ENCODE measurements at places on chromosomes 12 and 14.

GRCh38 chr14:20197459-20197858 is 6.8 kb downstream of the OR11G2 start:
- DNase-seq = no peak

DNA sequence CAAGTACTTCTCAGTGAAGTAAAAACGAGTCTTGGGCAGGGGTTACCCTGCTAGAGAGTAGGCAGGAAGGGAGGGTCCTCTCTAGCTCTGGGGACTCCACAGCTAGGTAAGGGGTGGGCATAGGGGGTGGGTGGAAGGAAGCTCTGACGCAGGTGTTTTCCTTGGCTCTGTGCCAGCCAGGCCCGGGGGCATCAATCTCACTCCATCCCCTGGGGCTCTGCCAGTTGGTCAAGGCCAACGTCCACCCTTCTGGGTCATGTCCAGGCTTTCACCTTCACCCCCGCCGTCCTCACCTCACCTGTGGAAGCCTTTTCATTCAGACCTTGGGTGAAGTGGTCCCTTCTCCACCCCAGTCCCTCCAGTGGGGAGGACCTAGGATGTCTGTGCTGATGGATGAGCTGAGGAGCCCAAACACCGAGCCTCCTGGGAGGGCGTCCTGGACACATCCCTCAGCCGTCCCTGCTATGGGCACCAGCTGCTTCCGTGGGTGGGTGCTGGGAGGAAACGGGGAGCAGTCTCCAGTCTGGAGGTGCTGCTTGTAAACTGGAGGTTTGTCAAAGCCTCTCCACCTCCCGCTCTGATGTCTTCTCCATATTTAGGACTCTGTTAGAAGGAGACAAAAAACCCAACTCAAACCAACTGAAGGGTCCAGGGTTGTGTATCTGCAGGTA is 71.5 kb upstream of the SFSWAP start:
- no peak for DNase-seq

DNA sequence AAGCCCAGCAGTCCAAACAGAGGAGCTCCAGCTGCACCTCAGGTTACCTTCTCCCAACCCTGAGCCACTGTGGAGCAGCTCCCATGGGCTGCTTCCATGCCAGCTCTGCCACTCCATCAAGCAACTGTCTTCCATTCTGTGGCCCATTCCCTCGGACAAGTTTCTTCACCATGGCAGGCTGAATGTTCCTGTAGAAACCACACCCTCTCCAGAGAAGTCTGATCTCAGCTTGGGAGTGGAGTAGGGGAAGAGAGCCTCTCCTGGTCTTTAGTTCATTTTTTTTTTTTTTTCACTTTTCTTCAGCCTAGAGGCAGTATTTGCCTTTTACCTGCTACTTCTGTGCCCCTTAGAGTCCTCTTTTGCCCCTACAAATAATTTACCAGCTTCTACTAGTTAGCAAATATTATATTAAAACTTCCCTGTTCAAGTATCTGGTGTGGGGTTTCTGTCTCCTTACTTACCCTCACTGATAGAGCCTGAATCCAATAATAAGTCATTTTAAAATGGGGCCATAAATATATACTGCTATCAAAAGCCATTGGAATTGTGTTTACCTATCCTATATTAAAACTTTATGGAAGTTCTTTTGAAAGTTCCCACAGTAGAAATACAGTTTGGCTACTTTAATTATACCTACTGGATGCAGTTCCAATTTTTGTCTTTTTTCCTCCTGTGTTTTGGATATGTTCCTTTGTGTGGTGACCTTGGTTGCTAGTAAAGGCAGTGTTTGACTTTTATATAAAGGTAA is 11.7 kb upstream of the SLC17A8 start:
- no peak for DNase-seq

DNA sequence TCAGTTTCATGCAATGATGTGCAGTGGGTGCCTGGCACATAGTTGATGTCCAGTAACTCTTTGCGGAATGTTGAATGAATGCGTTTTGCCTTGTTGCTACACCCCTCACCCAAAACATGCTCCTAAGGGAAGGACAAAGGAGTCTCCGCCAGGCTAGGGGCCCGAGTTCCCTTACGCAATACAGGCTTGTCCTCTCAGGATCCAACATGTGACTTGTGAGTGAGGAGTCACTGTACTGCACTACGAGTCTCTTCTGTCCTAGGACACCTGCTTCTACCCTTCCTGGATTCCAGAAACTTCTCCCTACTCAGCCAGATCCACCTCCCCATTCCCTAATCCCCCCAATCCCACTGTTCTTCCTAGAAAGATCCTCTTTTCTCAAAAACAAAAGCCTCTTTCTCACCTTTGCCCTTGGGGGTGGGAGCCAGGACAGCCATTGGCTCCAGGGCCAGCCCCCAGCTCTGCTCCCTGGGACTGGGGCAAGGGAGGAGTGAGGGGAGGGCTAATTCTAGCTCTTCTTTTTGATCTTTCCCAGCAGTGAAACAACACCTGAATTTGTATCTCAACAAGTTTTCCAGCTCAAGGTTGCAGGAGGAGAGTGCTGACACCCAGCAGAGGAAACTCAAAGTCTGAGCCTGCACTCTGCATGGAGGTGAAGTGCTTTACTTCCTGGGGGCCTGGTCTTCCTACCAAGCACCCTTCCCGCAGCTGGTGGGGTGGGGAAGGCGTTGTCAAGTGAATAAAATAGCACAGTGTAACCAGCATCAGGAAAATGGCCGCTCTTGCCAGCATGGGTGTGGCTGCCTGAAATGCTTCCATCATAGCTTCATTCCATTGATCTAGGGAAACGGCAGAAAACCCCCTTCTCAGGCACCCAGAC is 3.4 kb upstream of the OTUB2 start:
- no peak for DNase-seq

- DNase-seq = no peak
These were observed 321.4 kb upstream of the SEL1L start for GRCh38 chr14:81855007-81855406.

DNA sequence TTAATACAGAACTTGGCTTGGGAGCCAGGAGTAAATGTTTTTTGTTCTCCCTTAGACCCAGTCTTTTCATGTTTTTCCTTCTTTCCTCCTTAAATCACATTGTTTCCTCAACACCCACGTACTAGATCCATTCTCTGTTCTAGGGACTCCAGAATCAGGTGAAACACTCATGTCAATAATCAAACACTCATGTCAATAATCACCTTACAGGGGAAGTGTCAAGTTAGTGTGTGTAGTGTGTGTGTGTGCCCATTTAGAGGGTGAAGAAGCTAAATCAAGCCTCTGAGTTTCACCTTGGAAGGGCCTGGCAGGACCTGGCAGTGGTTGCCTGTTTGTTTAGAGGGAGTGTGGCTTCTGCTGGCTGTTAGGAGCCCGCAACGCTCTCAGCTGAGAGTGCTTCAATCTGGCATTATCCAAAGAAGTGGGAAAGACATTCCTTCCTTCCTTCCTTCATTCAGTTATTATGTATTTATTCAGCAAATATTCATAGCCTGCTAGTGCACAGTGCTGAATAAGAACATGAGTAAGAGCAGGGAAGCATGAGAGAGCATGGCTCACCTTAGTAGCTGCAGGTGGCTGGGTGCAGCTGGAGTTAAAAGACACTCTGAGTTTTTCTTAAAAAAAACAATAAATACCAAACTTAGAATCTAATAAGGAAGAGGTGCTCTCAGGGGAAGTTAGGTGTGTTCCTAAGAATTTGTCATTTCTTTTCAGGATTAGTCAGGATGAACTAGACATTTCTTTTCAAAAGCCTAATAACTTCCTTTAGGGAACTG is 17.6 kb upstream of the EID3 start:
- DNase-seq = no peak

DNA sequence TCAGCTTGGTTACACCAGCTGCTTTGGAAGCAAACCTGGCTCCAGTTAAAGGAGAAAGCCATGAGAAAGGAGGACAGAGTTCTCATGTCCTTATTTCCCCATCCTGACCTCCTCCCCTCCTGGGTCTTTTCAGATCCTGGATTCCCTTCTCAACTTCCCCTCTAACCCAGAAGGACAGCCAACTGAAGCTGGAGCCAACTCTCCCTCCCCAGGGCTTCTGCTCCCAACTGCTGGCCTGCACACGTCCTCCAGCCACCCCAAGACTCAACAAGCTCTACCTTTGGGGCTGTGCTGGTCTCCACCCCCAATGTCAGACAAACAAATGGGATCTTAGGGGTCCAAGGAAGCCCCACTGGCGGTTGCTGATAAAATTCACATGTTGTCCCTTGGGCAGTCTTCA is 651.1 kb upstream of the TBX3 start:
- DNase-seq = no peak

- no peak for DNase-seq
These were observed 65.4 kb downstream of the FGD6 start for GRCh38 chr12:95151821-95152220.

DNA sequence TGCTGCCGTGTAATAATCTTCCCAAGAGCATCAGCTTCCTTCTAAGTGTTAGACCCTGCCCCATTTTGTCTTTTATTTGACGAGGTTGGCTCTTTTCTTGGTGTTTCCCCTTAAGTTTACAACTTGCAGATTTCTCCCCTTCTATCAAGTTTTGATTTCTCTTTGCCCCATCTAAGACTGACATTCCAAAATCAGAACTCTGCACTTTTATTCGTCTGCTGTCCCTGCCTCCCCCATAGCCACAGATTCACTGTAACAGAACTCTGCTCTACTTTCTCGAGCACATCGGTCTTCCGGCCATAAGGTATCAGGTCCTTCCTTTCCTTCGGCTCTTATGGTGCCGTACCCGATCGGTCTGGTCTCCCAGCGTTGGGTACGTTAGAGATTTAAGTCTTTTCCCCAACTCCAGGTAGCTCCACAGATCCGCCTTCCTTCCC is 563 bp downstream of the DCP1B start:
- no peak for DNase-seq
